Activated T-helper 1 cell treated with anti-CD3 and anti-CD28 coated beads, Interleukin-2, amount 50 U/mL, for 16 hours (primary cell): ENCODE measurements at places on chromosomes 16 and 17.

DNA sequence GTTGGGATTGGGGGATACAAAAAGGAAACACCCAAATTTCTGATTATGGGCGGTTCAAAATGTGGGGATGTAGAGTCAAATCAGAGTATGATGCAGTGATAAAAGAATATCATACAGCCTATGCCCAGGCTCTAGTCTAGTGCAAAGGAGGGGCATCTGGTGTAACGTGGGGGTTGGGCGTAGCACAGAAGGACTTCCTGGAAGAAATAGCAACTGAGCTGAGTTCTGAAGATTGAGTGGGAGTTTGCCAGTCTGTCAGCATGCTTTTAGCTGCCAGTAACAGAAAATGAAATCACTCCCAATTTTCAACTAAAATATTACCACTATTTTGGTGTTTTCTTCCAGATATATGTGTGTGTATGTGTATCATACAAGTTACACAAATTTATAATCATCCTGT lies 196.9 kb downstream of the SPECC1 start:
- no peak for DNase-seq

GRCh38 chr17:48502901-48503300 lies 27.9 kb downstream of the HOXB1 start:
- no peak for DNase-seq

- DNase-seq, result peak; percentile 67
Measured at GRCh38 chr16:88782454-88783390, 2.3 kb downstream of the PIEZO1 start.

GRCh38 chr16:81786321-81786720 lies 7.2 kb downstream of the PLCG2 start:
- DNase-seq, result no peak

GRCh38 chr16:57711-58110 lies 4.1 kb downstream of the SNRNP25 start:
- DNase-seq, result no peak

- DNase-seq, result no peak
Measured at GRCh38 chr17:34671191-34671590, 91.8 kb downstream of the TMEM132E start.

GRCh38 chr17:263271-263670 lies 81.8 kb upstream of the DOC2B start:
- DNase-seq, result no peak

- no peak for DNase-seq
Measured at GRCh38 chr16:13378151-13378550, 476.8 kb downstream of the SHISA9 start.

GRCh38 chr17:35879773-35880654 lies at the start of gene CCL5:
TSS of gene CCL5 (minus strand) at chr17:35880360.
- DNase-seq, result peak; percentile 43

DNA sequence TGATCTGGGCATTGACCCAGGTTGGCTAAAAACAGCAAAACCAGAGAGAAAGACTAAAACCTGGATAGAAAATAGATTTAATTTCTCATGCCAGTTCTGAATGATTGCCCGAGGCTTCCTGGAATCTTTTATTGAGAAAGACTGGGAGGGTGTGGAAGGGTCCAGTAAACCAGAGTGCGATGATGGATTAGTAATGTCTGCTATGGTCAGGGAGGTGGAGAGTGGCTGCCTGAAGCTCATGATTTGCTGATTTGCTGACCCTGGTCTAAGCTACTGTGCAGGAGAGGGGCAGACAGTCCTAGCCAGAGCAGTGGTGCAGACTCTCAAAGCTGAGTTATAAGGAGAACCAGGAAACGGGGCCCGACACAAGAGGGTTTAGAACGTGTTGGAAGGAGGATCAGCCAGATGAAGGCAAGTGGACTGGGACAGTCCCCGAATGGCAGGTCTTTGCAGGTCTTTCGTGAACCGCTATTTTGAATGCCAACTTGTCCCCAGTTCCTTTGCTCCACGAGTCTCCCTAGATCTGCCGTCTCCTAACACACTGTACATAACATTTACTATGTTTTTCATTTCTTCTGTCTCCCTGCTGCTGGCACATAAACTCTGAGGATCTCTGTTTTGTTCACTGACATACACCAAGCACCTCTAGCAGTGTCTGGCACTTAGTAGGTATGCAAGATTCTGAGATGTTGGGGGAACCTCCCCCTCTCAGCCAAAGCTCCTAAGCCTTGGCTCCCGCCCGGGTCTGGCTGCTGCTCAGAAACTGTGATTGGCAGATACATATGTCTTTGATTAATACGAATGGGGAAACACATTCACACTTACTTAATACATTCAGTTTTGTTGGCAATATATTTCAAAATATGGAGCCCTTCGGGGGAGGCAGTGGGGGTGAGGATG lies 237.3 kb upstream of the TNRC6C start:
- DNase-seq, result no peak

DNA sequence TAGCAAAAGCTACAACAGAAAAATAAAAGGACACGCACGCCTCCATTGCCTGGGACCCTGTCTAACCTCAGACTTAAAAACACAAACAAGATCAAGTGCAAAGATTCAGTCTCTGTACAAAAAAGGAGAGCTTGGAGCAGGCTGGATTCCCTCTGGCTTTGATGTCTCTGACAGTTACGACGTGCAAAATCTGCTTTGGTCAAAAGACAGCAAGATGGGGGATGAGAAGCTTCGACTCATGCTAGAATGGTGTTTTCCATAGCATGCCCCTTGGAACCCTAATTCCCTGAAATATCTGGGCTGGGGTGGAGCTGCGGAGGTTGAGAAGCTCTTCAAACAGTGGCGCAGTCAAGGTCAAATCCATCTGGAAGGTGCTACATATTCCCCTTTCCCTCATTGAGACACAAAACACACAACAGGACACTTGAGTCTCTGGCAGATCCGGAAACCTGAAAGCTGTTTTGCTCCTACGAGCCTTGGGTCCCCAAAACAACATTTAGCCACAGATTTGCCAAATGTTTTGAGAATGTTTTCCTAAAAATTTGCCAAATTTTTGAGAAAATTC lies 9.1 kb downstream of the MYH11 start:
- DNase-seq, result no peak

GRCh38 chr16:56848955-56849689 lies 15.9 kb upstream of the SLC12A3 start:
- no peak for DNase-seq

DNA sequence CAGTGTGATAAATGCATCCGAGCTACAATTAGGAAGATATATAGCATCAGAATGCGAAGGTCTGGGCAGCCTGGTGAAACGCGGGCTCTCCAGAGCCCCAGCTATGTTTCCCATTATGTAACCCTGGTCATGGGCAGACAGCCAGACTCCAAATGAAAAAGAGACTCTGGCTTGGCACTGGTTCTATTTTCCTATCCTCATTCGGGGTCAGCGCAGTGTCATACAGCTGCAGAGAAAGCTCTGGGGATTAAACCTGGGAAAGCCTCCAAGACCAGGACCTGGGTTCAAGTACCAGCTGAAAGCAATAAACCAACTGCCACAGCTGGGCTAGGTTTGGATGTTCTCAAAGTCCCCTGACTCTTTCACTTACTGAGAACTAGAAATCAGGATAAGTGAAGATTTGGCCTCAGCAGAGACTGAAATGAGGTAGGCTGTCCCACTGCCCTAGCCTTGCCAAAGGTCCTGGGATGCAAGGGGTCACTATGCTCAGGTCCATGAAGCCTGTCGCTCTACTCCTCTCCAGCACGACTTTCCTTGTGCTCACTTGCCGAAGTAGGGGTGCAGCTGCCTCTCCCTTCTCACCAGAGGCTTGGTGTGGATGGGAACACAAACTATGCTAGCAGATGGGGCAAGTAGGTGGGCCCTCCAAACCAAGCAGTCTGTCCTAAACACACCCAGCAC lies 123.8 kb downstream of the SMG6 start:
- no peak for DNase-seq

DNA sequence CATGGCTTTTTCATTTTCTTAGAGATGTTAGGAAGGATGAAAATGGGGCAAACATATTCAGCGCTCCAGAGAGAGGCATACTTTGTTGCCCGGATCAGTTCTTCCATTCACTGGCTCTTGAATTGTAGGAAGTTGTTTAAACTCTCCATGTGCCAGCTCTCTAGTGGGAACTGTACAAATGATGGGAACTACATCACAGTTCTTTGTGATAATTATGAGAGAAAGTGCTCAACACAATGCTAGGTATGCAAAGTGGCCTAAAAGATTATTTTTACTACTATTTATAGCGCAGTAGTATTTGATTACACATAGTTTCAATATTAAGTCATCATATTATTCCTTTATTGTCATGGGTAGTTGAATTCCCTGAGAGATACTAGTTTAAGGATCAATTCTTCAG lies 268.5 kb downstream of the RBFOX1 start:
- no peak for DNase-seq

DNA sequence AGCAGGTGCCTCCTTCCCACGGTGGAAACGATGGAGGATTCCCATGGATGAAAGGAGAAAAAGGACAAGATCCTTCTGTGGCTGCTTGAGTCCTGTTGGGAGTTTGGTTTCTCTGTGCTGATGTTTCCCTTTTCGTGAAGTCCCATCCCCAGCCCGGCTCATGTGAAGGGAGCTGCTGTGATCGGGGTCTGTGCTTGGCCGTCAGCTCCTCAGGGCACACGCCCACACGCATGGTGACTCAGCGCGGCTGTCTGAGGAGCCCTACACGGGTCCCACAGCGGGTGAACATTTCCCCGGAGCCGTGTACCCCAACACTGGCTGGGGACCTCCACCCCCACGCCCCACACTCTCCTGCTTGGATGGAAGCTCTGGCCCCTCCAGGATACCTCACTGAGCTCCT lies 44.5 kb upstream of the SSTR5 start:
- DNase-seq, result no peak

DNA sequence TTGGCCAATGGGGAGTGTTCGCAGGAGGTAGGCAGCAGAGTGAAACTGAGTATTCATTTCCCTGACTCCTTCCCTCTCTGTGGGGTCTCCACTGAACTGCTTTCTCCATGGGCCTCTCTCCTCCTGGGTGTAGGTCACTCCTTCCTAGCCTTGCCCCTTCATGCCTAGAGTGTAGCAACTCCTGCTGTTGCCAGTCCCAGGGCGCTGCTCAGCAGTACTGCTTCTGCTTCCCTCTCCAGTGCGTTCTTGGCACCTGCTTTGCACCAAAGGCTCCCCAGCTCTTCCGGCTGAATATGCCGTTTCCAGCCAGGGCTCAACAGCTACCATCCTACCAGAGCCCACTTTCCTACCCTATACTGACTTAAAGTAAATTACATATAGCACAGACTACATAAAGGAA lies 92.2 kb downstream of the MAF start:
- DNase-seq, result no peak

DNA sequence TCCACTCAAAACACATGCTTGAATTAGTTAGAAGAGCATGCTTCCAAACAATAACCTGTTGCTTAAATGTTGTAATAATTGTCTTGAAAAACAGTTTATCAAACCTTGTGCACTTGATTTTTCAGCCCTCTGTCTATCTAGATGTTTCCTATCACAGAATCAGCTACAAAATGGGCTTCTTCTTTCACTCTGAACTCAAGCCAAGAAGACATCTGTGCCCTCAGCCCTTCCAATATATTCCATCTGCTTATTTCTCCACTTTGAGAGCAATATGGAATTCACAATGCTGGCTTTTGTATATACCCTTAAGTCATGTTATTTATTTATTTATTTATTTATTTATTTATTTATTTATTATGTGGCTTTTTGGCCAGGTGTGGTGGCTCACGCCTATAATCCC lies 234.2 kb downstream of the TOX3 start:
- DNase-seq, result no peak

DNA sequence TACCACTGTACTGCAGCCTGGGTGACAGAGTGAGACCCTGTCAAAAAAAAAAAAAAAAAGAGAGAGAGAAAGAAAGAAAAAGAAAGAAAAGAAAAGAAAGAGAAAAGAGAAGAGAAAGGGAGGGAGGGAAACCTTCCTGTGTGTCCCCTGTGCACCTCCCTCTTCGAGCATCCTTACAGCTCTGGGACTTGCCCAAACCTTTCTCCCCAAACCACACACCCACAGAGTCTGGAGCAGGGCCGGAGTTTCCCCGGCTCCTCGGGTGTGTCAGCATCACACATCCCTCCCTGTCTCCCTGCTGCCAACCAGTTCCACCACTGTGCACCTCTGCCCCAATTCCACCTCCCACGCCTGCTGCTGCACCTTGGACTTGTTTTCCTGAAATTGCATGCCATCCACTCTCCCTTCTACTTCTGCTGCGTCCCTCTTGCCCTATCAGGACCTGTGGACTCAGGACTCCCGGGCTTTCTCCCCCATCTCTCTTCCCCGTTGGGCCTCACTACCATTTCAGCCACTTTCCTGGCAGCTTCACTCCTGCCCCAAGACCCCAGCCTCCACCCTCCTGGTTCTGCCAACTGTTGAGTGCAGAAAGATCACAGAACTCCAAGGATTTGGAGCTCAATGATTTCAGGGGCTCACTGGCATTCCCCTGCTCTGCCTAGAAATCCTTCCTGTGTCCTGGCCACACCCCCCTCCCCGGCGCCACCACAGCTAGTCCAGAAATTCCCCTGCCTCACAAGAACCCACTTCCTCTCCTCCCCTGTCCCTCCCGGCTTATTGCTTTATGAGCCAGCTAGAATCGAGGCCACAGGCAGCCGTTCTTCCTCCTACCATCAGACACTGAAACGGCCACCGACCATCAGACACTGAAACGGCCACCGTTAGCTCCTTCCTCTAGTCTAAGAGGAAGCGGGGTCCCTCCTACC lies 3.7 kb upstream of the CDK3 start:
- no peak for DNase-seq

- DNase-seq, result no peak
Measured at GRCh38 chr16:77868052-77868451, 79.7 kb downstream of the VAT1L start.
